ENCODE measurements at places on chromosomes 11 and 22. TPM values are rescaled to one million over a fixed set of nuclear protein-coding genes. Genes with fewer than 3 reads are reported as not detected.

DNA sequence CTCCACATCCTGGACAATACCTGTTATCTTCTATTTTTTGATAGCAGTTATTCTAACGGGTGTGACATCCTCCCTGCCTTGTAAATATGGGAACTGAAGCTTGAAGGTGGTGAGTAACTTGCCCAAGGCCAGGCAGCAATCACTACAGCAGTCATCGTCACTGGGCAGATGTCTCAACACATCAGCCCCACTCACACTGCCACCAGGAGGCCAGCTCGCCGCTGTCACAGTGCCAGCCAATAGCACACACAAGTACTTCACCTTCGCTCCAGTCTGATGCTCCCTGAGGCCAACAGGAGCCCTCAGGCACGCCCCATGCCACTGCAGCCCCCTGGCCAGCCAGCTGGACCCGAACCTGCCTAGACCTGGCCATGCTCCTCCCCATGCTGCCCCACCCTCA, 4.9 kb upstream of the TTLL1 start:
- DNase-seq: no peak

- peak; percentile 86 for DNase-seq
Observed at GRCh38 chr11:13955971-13956421, 6.5 kb upstream of the SPON1 start.

FAM180B gene
- total RNA-seq: not detected

- no peak for DNase-seq
Observed at GRCh38 chr22:46465793-46466192, 71.6 kb downstream of the CELSR1 start.

OR2AG2 gene
- 0.09 TPM for total RNA-seq

- no peak for DNase-seq
Observed at GRCh38 chr11:71992136-71992730, 6.5 kb upstream of the IL18BP start.

All from fibroblast of the aortic adventitia (primary cell).